ENCODE measurements at places on chromosomes 16 and 17.
A peak's percentile ranks its signal among the peaks of the same experiment; 100 is the strongest.

DNA sequence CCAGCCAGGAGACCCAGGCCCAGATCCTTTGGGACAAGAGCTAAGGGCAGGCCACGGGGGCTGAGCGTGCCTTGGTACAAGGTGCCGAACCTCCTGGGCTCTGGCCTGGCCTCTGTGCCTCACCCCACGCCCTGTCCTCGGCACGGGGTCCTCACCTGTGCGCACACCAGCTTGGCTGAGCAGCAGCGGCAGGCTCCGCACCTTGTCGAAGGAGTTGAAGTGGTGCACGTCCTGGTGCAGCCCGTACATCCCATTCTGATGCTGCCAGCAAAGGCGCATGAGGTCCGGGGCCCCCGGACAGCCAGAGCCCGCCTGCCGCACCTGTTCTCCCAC, 5.3 kb downstream of the SGSH start:
- no peak for DNase-seq

- peak; percentile 53 for DNase-seq
Measured at GRCh38 chr17:39261286-39261685, 35.5 kb upstream of the STAC2 start.

DNA sequence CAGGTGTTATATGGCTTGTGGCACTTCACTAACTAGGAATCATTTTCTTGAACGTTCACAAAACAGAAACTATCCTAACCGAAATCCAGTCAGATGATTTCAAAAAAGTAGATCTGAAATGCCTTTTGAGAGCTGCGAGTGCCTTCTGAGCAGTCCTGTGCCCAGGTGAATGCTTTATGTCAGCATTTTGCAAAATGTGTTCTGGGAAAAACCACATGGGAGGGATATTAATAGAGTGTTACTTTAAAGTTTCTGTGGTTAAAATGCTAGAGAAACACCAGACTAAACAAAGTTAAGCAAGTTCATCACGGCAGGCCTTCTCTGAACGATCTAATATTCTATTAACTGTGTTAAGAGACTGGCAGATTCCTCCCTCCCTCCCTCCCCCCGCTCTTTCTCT, 15.8 kb upstream of the RGS9 start:
- DNase-seq, result no peak

GRCh38 chr16:89722392-89723278, 1.3 kb downstream of the ZNF276 start:
- peak; percentile 76 for DNase-seq

GRCh38 chr16:17564856-17565255, 94.1 kb upstream of the XYLT1 start:
- no peak for DNase-seq

DNA sequence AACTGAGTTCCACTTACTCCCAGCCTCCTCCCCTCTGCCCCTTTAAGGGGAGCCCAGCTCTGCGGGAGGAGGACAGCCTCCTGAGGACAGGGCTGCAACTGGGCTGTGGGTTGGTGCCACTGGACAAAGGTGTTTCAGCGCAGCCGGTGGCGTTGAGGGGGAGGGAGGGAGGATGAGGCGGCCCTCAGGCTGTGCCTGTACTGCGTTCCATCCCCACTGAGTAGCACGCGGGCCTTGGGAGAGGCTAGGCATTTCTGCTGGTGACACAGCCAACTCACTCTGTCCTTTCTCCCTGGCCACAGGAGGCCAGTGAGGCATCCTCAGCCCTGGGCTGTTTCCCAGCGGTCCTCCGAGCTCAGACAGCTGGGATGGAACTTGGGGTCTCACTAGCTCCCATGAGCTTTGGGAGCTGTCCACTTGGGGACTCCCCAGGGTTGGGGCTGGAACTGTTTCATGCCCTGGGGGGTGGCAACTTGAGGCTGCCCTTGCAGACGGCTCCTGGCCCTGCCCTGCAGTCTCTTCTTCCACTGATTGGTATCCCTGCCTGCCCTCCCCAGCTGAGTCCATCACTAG, 70.5 kb downstream of the MPRIP start:
- DNase-seq, result no peak

GRCh38 chr16:15946257-15947044, 3.0 kb upstream of the ABCC1 start:
- DNase-seq, result no peak

DNA sequence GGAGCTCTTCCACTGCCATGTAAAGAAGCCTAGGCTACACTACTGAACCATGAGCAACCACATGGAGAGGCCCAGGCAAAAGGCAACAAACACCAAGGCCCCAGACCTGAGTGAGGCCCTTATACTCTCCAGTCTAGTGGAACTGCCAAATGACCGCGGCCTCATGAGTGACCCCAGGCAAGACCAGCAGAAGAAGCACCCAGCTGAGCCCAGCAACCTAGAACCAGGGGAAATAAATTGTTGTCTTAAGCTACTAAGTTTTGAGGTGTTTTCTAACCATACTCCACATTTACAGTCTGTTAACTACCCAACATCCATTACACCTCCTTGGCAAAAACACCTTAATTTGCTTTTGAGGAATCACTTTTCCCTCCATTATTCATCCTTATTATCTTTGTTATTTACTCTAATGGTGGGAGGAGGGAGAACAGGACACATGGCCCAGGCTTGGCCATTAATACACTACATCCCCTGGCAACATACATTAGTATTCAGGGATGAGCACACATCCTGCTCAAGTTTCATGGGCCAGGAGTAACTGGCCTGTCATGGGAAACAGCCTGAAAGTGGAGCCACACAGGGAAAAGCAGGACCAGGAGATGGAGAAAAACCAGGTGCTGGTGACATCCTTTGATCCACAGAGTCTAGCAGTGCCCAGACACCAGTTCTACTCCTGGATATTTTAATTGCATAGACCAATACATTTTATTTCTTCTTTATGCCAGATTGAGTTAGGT, 26.2 kb downstream of the SLC39A11 start:
- no peak for DNase-seq

DNA sequence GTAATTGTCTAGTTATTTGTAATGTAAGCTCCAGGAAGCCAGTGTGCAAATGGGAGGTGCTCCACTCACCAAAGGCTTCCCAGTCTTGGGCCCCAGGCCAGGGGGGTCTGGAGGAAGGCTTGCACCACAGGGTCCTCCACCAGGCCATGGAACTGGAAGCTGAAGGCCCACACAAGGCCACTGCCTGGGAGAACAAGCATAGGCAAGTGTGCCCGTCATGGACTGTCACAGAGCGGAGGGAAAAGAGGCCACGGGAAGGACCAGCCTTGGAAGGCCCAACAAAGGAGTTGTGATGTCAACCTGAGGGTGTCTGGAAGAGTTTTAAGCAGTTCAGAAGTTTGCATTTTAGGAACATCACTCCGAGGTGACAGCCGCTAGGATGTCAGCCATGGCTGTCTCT, 3.0 kb upstream of the SRRM2 start:
- no peak for DNase-seq

DNA sequence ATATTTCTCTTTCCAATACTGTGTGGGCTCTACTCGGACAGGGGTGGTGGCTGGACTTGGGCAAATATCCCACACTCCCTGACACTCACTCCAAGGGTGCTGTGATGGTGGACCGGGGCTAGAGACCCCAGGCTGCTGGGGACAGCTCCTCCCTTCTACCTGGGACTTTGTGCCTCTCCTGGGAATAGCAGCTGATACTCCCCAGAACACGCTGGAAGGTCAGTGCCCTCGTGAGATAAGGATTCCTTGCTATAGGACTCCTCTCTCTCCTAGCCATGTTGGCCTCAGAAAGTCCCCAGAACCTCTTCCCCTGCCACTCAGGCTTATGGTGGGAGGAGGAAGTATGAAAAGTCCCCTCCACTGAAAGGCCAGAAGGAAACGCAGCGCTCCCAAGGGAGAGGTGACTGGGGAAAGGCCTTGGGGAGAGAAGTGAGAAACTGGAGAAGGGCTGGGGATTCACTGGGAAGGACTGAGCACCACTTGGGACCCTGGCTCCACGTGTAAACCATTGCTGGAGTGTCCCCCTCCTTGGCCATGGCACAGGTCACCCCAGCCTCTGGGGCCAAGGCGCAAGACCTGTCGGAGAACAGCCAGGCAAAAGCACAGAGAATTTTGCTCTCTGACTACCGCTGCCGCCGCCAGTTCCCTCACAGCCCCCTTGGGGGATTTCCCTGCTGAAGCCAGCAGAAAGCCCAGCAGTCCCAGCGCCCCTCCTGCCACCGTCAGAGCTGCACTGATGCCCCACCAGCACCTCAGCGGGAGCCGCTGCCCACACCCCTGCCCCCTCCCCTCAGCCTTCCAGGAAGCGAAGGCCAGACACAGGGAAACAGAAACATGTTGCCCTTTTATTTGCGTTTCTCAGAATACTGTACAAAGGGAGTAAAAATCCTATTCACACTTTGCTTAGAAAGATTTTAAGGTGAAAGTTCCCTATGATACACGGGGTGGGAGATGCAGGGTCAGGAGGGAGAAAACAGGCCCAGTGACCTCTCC, 2.1 kb upstream of the GSDMB start:
- peak; percentile 80 for DNase-seq

DNA sequence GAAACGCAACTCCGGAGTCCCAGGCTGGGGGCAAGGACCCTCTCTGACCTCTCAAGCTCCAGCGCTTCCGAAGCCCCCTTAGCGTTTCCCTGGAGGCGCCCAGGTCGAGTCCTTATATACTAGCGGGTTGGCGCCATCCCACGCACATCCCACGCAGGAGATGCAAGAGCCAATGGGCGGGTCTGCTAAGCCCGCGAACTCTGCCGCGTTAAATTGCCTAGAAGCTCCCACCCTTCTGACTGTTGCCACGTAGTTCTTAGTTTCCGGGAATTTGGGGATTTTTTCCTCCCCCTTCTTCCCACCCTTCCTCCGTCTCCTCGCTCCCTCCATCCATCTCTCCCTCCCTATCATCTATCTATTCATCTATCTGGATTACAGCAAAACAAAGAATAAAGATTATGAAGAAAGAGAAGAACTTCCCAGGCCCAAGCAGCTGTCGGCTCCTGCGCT, at the start of gene SLFN11:
Gene SLFN11, minus strand, starts transcription at position 88 of the 450 bp plus-strand sequence. CDS start 9,814 bp downstream, outside the sequence.
- DNase-seq, result peak; percentile 93

DNA sequence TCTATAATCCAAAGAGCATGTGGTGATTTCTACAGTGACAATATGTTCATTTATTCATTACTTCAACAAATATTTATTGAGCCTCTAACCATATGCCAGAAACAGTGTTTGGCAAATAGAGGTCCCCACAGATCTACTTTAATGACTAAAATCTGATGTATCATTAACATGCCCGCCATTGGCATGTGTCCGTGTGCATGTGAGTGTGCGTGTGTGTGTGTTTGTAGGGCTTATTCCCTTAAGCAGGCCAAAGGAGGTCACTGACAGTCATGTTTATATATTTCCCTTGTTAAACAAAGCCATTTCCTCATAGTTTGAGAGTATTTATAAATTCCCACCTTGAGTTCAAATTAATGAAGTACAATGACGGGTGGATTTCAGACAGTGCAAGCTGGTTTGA, 174.4 kb upstream of the IRX6 start:
- no peak for DNase-seq

DNA sequence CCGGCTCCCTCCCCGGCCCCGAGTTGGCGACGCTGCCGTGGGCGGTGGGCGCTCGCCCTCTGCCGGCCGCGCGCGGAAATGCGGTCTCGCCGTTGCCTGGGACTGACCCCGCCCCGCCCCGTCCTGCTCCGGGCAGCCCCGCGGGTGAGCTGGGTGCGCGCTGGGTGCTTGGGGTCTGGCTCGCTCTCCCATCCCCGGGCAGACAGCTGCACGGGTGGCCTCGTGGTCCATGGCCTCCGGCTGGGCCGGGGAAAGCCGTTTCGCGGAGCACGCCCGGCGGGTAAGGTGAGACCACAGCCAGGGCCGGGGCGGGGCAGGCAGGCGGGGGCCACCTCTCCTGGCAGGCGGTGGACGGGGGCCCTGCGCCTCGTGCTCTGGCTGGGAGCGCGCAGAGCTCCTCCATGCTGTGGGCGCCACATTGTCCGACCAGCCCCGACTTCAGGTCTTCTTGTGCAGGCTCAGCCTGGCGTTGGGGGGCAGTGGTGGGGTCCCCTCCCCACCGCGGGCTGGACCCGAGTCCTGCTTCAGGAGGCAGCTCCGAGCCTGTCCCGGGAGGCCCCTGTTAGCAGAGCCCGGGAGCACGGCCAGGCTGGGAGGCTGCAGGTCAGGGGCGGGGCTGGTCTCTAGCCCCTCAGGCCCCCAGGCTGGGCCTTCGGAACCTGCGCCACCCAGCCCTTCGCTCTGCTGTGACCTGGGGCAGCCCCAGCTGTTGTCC, 7.0 kb upstream of the C1QTNF8 start:
- DNase-seq, result peak; percentile 81

DNA sequence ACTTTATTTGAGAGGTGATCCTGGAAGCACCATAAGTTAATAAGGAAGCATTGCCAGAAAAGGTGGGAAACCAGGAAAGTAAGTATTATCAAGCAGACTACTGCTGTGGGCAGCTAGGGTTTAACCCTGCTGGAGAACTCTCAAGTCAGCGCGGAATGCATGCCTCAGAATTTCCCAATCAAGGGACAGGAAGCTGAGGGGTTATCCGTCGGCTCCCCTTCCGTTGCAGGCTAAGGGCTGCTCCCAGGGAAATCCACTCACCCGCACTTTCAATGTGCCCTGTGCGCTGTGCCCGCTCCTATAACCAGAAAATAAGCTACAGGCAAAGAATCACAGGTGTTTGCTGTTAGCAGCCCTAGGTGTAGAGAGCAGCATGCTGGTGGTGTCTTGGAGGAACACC, 138.5 kb upstream of the CACNG3 start:
- no peak for DNase-seq

DNA sequence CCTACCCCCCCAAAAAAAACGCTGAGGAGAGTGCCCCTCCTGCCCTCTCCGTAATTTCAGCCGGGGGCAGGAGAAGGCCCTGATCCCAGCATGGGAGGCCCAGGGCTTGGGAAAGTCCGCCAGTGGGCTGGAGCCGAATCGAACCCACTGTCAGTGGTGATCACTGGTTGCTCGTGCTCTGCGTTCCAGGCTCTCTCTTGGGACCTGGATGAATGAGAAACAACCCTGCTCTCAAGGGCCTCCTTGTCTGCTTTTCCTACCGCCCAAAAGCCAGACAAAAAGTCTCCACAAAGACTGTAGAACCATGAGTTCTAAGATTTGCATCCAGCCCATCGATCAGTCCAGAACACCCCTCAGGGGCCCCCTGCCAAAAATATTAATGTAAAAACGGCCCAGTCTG, 8.1 kb downstream of the ARHGAP23 start:
- DNase-seq, result no peak

DNA sequence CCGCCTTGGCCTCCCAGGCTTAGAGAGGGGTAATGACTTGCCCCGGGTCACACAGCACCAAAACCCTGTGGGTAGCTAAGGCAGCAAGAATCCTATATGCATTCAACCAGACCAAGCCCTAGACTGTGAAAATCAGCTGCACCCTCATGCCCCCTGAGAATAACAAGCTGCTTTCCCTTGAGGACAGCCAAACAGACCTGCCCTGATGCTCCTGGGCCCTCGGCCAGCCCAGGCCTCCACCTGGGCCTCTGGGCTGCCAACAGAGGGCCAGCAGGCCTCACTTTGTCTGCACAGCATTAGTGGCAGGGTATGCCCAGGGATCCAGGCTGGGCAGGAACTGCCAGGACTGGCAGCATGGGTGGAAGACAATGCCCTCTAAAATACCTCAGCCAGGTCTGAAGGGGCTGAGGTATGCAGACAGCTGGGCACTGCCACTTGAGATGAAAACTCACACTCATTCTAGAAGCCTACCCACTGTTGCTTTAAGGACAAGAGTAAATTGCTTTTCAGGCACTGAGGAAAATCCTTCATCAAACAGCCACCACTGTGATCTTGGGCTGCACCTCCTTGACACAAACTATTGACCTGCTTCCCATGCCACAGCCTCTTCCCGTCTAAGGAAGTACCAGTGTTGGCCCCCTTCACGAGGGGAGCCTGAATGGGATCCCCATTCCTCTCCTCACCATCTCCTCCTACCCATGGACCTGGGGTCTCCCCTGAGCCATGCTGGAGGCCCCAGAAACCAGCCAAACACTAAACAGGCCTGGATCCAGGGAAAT, 8.8 kb downstream of the ST3GAL2 start:
- no peak for DNase-seq

All from stimulated activated CD4-positive, alpha-beta T cell treated with anti-CD3 and anti-CD28 coated beads, Interleukin-15, amount 100 ng/mL, for 24 hours (primary cell).